ENCODE measurements at places on chromosomes 5 and 9. TPM values are rescaled to one million over a fixed set of nuclear protein-coding genes. Genes with fewer than 3 reads are reported as not detected.

The SPATA31A3 gene
- total RNA-seq: not detected

The SFXN1 gene
- 102 TPM for total RNA-seq

The CDO1 gene
- 0.63 TPM for total RNA-seq

The IER5L gene
- total RNA-seq: 13.1 TPM

The CDH12 gene
- total RNA-seq: not detected
